ENCODE measurements at places on chromosomes 6 and 20.
A peak's percentile ranks its signal among the peaks of the same experiment; 100 is the strongest.

- no peaks in the 10 kb centered on the region for H3K27me3 ChIP-seq
- H3K4me3 ChIP-seq: peak overlapping the region; percentile 87
- H3K36me3 ChIP-seq: peaks cover 10% of the 10 kb centered on the region
- DNase-seq: peak; percentile 93
Measured at GRCh38 chr20:59939879-59940128, 301 bp downstream of the PPP1R3D start.

DNA sequence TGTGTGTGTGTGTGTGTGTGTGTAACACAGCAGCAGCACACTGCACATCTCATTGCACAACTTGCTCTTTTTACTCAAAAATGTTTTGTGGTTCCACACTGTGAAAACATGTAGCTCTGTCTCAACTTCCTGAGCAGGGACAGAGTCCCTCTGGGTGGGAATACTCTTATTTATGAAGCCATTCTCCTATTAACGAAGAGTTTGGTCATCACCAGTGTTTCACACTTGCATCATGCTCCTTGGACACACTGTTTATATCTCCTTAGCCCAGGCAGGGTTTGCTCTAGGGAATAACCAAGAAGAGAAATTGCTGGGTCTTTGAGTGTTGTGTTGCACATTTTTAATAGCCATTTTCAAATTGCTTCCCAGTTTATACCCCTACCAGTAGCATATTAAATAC lies 53.6 kb downstream of the ZNF831 start:
- H3K27me3 ChIP-seq: no peaks in the 10 kb centered on the region
- no peaks in the 10 kb centered on the region for H3K36me3 ChIP-seq

GRCh38 chr20:61841966-61842365 lies 223.7 kb downstream of the TAF4 start:
- no peak overlapping the region for H3K4me3 ChIP-seq
- H3K36me3 ChIP-seq: no peaks in the 10 kb centered on the region
- no peak overlapping the region for H3K27ac ChIP-seq
- DNase-seq: peak; percentile 29
- peaks cover 11% of the 10 kb centered on the region for H3K27me3 ChIP-seq

GRCh38 chr20:39049684-39050554 lies 87.8 kb downstream of the DHX35 start:
- H3K4me1 ChIP-seq: peaks cover 8% of the 10 kb centered on the region
- no peaks in the 10 kb centered on the region for H3K36me3 ChIP-seq
- no peaks in the 10 kb centered on the region for H3K27me3 ChIP-seq
- H3K27ac ChIP-seq: peak overlapping the region; percentile 51

Data from spleen (tissue), 13 donors.